ENCODE measurements at places on chromosomes 4 and X.

GRCh38 chr4:2286904-2287593, 25.1 kb upstream of the MXD4 start:
- no peak for DNase-seq

GRCh38 chr4:53055274-53055673, 193.2 kb downstream of the RASL11B start:
- DNase-seq, result no peak

- no peak for DNase-seq
Measured at GRCh38 chr4:7195141-7195515, 2.8 kb downstream of the SORCS2 start.

DNA sequence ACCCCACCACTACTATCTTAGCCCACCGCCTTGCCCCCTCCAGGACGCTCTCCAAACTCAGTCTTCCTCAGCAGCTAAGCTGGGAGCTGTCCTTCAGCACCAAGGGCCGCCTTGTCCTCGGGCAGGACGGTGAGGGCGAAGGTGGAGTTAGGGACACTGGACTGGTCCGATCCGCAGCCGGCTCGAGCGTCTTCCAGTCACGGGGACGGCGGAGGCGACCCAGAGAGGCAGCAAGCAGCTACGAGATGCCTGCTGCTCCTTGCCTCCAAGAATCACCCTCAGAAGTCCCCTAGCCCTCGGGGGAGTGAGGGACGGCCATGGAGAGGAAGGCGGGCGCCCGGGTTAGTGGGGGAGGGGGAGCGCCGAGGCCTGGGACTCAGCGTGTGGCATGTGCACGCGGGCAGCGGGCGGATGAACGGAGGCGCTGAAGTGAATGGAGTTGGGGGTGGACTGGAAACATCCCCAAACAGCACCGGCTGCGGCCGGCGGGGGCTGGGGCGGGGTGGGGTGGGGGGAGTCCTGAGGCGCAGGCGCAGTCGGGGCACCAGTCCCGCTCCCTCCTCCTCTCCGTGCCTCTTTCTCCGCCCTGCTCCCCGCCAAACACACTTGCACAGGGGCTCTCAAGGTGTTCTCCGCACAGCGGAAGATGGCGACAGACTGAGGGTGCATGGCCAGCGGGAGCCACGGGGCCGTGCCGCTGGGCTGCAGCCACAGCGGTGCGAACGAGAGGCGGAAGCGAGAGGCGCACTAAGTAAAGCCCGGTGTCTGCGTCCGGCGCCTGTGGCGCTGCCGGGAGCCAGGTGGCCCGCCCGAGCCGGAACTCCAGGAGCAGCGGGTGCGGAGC, at the start of gene NALF2:
Gene NALF2, plus strand, starts transcription at position 545 of the 844 bp plus-strand sequence. CDS start 957 bp downstream, outside the sequence.
- DNase-seq, result peak; percentile 73

DNA sequence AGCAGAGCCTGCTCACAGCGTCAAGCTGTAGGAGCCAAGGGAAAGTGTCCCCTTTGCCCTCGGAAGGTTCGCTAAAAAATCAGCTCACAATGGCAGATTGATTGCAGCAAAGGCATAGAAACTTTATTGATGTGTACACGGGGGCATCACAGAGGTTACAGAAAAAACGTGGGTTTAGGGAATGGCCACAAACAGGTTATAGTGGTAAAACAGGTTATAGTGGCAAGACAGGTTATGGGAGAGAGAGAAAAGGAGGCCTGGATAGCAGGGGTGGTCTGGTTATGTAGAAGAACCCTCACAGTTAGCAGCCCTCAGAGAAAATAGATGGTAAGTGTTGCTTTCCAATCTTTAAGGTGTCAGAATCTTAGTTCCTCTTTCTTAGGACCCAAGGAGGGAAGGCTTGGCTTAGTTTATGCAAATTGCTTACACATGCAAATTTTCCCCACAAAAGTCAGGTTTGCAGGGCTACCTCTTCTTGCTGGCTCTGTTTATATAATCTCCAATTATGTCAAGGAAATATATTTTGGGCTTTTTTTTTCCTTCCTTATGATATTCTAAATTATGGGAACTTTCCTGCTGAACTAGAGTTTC, 113.7 kb downstream of the BMP15 start:
- no peak for DNase-seq

DNA sequence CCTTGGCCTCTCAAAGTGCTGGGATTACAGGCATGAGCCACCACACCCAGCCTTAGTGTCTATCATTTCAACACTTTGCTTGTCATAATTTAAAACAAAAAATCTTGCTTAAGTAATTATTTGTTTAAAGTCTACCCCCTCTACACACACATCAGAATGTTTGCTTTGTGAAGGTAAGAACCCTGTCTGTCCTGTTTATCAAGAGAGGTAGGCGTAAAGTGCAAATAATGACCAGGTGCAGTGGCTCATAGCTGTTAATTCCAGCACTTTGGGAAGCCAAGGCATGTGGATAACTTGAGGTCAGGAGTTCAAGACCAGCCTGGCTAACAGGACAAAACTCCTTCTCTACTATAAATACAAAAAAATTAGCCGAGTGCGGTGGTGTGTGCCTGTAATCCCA, 326.7 kb upstream of the CLNK start:
- DNase-seq, result no peak

DNA sequence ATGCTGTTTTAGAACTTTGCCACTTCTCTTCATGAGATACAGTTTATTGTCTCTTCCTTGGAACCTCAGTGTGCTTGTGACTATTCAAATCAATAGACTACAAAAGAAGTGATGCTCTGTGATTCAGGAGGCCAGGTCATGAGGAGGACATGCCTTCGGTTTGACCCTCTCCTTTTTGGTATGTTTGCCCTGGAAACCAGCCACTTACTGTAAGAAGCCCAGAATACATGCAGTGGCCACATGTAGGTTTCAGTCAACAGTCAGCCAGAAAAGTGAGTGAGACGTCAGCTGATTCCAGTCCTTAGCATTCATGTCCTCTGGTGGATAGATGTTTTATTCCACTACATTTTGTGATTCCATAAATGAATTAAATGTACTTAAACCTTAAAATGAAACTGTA, 328.7 kb downstream of the PCDH18 start:
- DNase-seq, result no peak

DNA sequence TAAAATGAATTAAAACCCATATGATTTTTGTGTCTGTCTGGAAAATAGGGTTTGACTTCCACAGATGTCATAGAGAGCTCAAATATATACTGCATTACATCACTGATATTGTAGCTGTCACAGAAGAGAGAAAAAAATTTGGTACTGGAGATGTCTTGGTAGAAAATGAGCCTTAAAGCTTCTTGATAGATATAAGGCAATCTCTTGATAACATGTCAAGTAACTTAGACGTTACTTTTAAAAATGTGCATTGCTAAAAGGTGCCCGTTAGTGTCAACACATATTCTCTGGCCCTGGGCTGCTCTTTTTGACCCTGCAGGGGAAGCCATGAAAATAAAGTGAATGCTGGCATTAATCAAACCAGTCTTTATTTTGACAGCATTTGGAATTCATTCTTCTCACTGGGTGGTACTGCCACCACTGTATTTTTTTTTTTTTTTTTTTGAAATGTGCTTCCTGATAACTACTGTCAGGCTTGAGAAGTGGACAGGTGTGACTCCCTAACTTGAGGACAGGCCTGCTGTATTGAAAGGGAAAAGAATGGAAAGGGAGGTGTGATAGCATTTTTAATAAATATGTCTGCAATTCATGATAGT, 53.0 kb upstream of the RAPGEF2 start:
- DNase-seq, result no peak
